ENCODE measurements at places on chromosomes 5 and 9.

GRCh38 chr9:137457406-137458193, 1.5 kb downstream of the NSMF start:
- no peak for DNase-seq

DNA sequence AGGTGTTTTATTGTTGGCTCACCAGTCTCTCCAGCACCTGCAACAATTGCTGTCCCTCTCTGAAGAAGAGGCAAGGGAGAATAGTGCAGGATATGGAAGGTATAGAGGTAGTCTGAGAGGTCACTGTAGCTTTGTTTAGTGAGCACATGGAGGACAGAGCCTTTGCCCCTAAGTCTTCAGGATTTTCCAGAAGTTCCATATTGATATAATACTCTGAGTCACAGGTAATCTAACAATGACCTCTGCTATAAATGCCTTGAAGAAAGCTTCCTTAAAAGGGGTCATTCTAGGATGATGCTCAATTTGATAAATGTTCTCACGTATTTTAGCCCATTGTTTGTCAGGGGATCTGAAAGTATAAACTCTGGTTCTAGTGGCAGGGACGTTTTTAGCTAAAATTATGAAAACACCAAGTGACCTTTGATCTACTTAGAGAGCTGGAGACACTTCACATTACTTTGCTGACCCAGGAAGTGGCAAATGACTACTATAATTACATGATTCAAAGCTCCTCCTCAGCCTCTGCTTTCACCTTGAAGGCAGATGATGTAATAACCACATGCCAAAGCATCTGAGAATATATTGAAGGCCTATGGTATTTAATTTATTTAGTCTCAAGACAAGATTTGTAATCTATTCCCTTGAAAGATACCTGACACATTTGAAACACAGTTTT, 366.9 kb upstream of the NUDT12 start:
- no peak for DNase-seq

GRCh38 chr9:111030492-111030891, 7.8 kb downstream of the LPAR1 start:
- no peak for DNase-seq

- DNase-seq, result no peak
Observed at GRCh38 chr5:152514827-152515397, 109.8 kb upstream of the NMUR2 start.

DNA sequence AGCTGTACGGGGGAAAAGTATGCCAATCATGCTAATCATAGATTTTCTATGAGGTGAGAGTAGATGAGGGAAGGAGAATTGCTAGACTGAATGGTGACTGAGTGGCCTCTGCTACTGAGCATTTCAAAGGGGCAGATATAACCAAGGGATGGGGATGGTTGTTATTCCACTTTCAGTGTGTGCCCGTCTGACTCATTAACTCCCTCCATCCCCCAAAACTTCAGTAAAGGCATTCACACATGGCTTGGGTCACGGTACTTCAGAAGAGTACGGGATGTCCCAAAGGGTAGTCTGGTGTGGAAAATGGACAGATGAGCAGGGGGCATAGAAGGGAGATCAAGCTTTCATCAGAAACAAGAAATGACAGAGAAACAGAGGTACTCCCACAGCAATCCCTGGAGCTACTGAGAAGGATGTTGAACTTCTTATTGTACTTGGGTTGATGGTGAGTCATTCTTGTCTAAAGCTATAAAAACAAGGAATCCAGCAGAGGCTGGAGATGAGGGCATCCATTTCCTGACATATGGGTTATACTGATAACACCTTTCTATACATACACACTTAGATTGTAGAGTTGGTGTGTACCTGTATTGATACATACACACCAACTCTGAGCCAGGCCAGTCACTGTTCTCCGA, 8.9 kb upstream of the TLE4 start:
- DNase-seq, result no peak

GRCh38 chr5:171926311-171926710, 80.1 kb downstream of the FBXW11 start:
- DNase-seq, result no peak

- no peak for DNase-seq
Observed at GRCh38 chr5:33936004-33936380, 194 bp upstream of the RXFP3 start.

DNA sequence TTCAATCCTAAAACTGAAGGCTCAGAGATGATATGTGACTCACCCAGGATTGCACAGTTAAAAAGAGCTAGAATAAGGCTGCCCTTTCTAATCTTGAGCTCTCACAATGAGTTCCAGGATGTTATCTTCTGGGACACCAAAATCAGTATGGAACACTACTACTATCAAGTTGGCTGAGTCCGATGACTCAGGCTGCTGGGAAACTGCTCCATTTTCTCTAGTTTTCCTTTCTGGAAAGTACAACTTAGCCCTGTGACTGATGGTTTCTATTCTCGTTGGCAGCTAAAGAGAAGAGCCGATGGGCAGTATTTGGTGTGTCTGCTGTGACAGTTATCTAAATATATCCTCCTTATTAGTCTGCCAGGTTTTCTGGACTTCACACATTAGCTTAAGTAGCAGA, 37.9 kb upstream of the DPYSL3 start:
- no peak for DNase-seq

DNA sequence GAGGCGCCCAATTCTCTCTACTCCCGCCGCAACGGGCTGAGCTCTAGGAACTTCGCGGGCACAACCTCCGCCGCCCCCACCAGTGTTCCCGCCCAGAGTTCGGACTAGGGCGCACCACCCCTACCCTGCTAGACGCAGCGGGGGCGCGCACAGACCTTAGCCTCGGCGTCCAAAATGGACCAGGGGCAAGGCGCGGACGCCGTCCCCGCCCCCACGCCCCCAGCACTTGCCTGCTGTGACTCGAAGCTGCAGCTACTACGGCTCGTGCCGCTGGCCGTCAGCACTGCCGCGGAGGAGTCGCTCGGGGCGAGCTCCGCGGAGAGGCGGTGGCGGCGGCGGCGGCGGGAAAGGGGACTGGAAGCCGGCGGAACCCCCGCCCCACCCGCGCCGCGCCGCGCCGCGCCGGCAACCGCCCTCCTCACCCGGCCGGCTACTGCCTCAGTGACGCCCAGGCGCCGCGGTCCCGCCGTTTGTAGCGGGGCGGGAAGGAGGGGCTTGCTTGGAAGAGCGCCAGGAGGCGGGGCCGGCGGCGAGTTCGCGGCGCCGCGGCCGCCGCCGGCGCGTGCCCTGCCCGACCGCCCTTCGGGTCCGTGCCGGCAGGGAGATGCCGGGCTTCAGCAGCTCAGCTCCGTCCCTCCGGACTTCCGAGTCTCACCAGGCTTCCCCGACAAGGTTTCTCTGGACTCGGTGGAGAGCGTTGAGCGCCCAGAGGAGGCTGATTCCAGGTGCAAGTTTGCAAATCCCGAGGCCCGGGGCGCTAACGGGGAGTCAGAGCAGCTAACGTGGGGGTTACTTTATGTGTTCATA, 4.5 kb downstream of the ELAVL2 start:
- no peak for DNase-seq

- DNase-seq, result no peak
Observed at GRCh38 chr5:135482381-135482933, 30.3 kb upstream of the TIFAB start.

DNA sequence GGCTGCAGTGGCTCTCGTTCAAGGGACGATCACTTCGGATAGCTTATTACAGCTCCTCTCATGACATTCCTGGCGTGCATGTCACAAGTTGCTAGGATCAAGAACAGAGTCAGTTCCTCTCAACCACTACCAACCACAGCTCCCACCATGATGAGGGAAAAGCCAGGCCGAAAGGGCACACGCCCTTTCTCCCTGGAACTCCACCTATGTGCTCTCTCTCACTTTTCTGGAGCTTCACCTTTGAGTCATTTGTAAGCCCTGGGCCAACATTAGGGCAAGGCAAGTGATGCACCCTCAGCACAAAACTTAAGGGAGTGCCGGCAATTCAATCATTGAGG, 1.6 kb downstream of the SPACA9 start:
- DNase-seq, result no peak

DNA sequence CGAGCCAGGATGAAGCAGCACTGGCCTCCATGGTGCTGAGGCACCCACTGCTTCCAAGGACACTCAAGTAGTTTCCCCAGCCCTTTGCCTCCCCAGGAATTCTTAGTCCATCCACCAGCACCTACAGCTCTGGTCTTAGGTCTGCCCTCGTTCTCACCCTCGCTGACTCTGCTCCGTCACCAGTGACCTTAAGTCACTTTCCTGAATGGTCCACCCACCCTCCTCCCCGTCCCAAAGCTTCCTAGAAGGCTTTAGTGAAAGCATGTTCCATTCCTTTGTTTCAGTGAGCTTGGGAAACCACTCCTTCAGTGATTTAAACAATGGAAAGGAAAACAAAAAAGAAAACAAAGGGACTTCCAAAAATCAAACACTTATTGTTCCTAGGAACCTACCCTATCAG, 54.6 kb upstream of the MAP3K1 start:
- DNase-seq, result no peak

DNA sequence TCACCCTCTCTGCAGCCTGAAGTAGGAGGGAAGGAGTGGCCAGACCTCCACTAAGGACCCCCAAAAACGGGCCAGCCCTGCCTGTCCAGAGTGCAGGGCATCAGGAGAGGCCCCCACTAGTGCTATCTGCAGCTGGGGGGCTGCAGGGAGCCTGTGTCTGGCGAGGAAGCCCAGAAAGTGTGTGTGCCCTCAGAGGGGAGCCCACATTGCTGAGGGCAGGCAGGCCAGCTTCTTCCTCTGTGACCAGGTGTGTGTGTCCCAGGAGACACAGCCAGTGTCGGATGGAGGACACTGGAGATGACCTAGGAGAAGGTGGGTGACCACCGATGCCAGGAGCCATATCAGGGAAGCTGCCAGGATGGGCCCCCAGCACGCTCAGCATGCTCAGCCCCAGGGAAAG, 218.7 kb downstream of the IRX2 start:
- no peak for DNase-seq

DNA sequence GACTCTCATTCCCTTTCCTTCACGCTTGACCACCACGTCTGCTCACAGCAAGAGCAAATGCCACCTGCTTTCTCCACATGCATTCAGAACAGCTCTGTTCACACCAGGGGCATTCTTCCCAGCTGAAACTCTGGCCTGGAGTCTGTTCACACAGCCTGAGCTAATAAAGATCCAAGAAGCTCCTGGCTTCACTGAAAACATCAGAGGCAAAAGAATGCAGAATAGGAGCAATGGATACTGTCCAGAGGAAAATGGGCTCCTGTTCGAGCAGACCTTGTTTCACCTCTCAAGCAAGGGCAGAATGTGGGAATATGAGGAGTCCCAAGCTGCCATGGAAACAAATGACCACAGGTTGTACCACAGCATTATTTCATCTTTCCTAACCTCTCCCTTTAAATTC, 402.7 kb upstream of the TNC start:
- DNase-seq, result no peak

DNA sequence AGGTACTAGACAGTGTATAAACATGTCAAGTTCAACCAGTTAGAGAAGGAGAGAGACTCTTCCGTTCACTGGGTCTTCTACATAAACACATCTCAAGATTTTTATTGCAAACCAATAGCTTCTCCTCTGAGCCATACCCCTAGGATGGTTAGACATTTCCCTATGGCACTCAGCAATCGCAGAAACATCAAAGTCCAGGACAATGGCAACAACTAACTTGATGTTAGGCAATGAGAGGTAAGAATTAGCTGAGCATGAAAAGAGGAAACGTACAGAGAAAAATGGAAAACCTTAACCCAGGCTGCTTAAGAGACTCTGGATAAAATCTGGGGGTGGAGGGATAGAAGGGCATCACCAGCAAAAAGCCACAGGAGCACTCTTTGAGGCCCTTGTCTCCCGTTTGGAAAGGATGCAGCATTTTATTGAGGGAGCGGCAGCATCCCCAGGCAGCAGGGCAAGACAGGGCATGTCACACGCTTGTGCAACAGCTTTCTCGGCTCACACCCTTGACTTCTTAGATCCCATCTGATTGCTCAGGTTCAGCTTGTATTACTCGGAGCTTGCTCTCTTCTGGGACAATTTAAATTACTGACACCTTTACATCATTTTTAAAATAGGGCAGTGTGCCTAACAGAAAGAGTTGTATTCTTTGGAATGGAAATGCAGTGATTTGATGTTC, 8.6 kb upstream of the PSAT1 start:
- DNase-seq, result no peak

GRCh38 chr5:96975656-96976055, 39.8 kb downstream of the LNPEP start:
- no peak for DNase-seq

DNA sequence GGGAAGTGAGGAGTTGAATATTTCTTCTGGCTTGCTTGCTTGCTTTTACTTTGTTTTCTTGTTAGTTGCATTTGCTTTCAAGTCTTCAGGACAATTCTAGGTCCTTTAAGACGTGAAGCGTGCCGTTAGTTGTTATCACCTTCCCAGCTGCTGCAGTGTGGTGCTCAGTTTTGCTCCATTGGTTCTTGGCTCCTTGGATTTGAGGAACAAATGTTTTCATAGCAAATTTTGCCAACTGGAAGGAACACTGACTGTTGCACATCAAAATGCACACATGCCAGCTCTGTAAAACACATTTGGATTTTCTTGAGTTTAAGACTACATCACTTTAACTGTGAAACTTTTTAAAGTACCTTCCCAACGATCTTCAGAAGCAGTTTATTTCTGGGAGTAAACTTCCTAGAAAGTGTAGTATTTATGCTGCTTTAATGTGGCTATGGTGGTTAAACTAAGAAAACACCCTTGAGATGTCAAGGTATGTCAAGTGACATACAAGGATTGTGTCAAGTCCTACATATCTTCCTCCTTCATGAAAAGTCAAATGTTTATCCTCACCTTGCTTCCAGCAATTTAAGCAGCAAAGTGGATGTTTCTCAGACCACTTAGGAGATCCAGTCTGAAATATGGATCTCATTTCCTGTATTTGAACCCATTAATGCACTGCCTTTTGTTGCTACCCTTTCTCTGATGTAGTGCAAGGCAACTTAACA, 24.9 kb downstream of the MOCS2 start:
- DNase-seq, result no peak

GRCh38 chr5:159385536-159385935, 55.2 kb upstream of the IL12B start:
- DNase-seq, result no peak

GRCh38 chr9:2059274-2059929, 44.3 kb downstream of the SMARCA2 start:
- no peak for DNase-seq

DNA sequence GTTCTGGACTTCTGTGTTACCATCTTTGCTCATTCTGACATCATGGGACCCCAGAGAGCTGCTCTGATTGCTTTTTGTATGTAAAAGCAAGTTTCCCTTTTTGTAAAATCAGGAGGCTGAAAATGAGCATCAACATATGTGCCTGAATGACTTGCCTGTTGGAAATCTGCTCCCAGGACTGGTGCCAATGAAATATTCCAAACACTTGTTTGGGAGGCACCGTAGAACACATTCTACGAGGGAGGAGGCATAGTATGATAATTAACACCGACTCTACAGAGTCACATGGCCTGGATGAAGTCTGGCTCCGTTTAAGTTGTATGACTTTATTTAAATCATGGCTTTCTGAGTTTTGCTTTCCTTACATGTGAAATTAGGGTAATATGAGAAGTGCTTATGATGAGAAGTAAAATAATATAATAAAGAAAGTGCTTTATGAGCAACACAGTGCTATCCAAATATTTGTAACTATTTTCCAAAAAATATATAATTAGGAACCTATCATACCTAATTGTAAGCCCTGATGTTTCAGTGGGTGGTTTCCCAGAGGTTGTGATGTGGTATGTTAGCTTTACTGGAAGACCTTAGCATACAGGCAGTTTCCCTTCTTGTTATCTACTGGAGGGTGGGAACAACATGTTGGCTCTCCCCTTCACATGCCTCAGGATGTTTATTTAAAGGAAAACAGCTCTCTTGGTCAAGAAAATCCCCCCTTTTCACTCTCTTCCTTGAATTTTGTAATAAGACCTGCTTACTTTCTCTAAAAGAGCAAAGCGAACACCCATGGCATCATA, 238.1 kb downstream of the FBXL7 start:
- no peak for DNase-seq
